ENCODE measurements at places on chromosomes 3 and 15.

DNA sequence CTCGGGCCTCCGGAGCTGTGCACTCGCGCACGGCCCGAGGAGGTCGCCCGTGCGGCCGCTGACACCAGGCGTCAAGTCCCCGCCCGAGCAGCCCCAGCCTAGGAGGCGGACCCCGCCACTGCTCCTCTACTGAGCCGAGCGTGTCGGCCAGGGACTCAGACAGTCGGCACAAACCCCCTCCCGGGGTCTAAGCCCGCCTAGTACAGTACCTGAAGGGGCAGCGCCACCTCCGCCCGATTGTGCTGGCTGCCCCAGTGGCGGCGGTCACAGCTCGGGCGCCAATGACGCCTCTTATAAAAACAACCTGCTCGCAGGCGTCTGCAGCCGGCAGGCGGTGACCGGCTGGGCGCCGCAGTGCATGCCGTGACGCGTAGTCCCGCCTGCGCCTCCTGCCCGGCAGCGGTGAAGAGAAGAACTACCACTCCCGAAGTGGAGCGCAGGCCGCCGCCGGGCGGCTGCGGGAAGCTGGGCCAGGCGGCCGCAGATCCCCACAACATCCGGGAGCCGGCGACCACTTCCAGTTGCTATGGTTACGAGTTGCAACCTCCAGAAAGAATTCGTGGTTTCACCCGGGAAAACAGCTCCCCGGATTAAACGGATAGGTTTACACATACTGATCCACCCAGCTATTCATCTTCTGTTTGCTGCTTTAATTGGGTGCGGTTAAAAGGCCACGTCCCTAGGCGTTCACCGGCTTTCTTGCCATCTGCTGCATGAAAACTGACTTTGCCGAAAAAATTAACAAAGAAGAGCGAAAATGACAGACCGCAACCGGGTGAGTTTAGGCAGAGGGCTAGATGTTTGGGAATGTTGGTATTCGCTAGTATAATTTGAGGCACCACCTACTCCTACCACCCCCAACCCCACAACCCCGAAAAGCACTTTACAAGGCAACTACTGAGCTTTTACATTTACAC is at the start of the genes CCPG1 and PIERCE2:
CCPG1 (minus strand) TSS at position 348 of the 917 bp plus-strand sequence. CDS start 18,935 bp downstream, outside the sequence.
PIERCE2 (plus strand) TSS at position 484 of the 917 bp plus-strand sequence; CDS start at position 758, 274 bp downstream.
- peak; percentile 84 for DNase-seq

- no peak for DNase-seq
Observed at GRCh38 chr15:24848050-24848449, 106.7 kb upstream of the SNRPN start.

DNA sequence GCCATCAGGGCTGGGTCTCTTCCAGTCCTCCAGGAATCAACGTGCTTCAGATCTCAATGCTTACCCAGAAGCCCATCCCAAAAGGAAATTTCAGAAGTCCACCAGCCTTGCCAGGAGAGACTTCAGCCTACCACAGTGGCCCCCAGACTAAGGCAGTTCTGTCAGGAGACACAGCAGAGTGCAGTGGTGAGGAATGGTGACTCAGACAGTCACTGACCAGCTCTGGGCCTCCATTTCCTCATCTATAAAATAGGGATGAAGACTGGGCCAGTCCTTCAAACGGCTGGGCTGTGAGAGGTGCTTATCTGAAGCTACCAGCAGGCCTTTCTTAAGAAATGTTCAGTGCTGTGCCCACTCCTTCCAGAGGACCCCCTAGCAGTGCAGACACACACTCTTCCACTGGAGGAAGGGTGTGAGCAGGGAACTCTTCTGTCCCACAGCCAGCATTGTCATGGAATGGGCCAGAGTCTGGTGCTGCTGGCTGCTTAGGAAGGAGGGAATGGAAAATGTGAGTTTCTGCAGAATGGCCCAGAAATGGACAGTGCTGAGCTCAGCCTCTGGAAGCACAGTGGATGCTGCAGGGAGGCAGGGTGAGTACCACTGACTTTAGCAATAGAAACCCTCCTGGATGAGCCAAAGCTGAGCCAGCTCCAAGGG is 41.6 kb upstream of the DUSP7 start:
- no peak for DNase-seq

DNA sequence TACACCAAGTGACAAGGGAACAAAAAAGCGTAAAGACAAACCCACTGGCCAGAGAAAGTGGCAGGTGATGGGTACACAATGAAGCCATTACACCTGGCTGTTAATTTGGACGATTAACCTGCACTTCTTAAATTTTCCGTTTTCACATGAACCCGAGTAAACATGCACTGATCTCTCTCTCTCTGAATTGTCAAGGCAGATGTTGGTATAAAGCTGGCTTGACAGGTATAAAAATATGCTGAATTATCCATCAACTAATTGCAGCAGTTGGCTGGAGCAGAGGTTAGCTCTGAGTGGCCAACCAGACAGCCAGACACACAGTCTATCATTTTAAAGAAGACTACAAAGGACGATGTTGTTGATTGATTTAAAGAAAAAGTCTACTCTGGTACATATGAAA is 561.7 kb upstream of the ALCAM start:
- no peak for DNase-seq

GRCh38 chr3:22360970-22361369 is 610.0 kb upstream of the ZNF385D start:
- no peak for DNase-seq

GRCh38 chr3:14757153-14757700 is 61.5 kb upstream of the FGD5 start:
- no peak for DNase-seq

DNA sequence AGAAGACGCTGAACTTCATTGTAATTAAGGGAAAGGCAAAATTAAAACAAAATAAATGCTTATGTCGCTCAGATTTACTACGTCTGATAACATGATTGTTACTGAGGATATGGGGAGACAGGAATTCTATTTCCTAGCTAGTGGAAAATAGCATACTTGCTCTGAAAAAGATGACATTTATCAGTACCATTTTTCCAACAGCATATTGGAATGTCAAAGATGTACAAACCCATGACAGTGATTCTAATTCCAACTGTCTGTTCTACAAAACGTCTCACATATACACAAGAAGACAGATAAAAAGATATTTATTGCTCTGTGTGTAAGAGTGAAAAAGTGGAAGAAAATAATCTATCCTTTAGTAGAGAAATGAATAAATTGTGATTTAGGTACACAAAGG is 93.9 kb upstream of the ABHD17C start:
- DNase-seq: no peak

DNA sequence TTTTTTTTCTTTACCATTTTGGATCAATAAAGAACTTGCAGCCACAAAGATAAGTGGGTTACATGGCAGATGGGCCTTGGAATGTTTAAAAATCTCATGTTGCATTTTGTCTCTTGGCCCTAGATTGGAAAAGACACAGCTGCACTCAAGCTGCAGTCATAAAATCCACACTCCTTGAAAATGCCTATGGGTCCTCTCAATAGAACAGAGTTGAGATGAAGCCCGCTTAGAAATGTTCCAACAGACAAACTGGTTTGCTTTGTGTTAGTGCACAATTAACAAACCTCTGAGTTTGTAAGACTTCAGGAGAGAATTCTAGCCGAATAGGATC is 401.2 kb upstream of the CDIN1 start:
- no peak for DNase-seq

DNA sequence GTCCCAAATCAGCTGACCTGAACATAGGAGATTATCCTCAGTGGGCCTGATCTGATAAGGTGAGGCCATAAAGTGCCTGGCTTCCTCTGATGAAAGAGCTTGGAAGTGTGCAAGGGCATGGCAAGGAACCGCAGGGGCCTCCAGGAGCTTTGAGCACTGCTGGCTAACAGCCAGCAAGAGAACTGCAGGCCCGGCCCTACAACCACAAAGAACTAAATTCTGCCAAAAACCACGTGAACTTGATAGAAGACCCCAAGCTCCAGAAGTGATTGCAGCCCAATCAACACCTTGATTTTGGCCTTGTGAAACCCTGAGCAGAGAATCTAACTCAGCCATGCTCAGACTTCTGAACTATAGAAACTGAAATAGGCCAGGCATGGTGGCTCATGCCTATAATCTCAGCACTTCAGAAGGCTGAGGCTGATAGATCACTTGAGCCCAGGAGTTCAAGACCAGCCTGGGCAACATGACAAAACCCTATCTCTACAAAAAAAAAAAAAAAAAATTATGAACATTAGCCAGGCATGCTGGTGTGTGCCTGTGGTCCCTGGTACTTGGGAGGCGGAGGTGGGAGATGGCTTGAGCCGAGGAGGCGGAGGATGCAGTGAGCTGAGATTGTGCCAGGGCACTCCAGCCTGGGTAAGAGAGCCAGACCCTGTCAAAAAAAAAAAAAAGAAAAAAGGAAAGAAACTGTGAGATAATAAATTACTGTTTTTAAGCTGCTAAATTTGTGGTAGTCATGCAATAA is 7.7 kb upstream of the DIS3L start:
- DNase-seq: no peak

GRCh38 chr3:52472239-52473000 is 17.0 kb downstream of the NISCH start:
- no peak for DNase-seq

DNA sequence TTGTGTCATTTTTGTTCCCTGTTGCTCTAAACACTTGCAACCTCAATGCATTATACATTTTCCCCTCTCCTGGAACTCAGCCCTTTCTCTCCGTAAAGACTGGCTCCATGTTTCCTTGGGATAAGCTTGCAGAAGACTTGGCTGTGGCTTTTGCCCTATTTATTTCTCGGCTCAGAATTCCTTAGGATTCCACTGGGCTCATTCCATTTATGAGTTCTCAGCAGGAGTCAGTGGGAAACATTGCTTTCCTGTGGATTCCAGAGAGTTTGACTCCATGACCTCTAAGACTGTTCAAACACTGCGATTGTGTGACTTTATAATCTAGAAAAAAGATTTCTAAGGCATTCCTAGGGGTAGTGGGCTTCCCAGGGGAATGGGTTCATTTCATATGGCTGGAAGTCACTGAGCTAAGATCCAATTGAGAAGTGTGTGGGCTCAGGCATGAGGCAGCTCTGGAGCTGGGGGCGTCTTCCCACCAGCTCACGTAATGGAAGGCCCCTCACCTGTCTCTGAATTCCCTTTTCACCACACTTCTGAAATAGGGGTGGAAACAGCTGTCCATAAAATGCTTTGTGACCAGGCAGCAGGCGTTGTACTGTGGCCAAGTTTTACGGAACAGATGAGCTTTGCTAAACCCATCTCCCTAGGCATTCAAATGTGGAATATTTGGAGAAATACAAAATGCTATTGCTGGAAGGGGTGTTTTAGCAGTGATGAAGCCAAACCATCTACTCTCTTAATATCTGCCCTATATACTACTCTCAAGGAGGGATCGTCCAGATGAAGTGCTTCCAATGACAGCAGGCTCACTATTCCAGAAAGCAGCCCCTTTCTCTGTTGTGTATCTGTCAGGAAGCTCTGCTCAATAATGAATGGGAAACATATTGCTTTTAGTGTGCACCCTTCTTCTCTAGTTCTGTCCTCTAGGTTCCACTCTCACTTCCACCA is 91.8 kb upstream of the BCL6 start:
- DNase-seq: no peak

- no peak for DNase-seq
Observed at GRCh38 chr15:27464941-27465612, 494.1 kb downstream of the GABRG3 start.

DNA sequence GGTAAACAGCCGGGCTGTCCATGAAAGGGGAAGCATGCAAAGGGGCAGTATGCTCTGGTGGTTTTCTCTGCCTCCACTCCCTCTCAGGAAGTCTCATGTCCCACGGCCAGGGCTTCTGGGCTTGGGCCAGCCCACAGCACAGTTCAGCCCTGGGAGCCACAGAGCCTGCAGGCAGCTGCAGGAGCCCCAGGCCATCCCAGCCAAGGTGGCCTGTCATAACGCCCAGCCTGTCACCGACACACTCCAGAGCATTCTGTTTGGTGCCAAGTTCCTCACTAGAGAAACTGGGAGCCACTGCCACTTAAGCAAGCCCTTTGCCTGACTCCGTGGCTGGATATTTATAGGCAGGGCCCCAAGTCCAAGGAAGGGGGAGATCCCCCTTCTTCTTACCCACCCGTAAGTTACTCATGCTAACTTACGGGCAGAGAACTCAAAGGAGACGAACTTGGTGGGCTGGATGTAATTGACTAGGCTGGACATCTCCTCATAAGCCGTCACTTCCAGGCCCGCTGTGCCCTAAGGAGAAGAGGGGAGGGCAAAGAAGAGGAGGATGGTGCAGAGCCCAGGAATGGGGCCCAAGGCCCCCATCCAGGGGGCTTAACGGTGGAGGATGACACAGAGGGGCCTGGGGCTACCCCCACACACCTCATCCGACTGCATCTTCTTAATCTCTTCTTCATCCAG is 11.7 kb downstream of the PLCB2 start:
- no peak for DNase-seq

DNA sequence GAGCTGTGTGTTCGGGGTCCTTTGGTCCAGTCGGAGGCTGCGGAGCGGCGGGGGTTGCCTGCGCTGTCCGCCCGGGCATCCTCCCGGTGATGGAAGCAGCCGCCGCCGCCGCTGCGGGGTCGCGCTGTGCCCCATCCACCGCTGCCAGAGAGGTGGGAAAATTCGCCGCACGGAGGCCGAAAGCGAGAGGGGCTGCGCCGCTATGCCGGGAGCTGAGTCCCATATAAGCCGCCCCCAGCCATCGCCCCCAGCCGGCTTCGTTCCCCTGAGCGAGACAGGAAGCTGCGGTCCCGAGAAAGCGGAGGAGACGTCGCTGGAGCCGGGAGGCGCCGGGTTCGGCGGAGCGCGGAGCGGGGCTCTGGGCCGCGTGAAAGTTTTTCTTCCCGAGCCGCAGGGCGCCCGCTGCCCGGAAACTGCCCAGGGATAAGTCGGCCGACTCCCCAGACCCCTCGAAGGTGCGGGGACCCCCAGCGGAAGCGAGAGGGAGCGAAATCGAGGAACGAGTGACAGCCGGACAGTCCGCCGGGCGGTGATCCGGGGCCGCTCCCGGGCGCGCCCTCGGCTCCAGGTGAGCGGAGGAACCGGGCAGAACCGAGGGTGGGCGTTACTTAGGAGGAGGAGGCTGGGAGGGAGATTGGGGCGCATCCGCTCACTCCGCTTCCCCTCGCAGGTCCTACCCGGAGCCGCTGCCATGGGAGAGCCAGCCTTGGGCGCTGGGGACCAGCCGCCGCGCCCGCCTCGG is 574 bp downstream of the CHST2 start:
- DNase-seq: peak; percentile 39

- DNase-seq: no peak
Observed at GRCh38 chr15:99564221-99565048, 1.3 kb upstream of the MEF2A start.

DNA sequence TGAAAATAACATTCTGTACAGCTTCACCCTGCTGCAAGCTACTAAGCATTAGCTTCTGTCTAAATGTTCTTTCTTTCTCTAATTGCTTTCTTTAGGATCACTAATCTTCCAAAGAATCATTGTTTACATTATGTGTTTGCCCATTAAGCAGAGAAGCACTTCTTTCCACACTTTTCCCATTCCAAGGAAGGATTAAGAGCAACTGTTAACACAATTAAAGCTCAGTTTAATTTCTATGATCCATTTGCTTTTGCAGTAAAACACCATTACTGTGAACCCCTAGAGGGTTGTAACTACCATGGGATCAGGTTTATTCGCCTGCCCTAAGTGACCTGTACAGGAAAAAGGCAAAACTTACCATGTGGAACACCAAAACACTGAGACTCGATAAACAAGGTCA is 125.8 kb upstream of the ZNF385D start:
- DNase-seq: no peak

- no peak for DNase-seq
Observed at GRCh38 chr3:8827641-8828040, 58.2 kb upstream of the OXTR start.
